Transverse colon (tissue), 4 donors: ENCODE measurements at places on chromosomes 4 and X. TPM values are rescaled to one million over a fixed set of nuclear protein-coding genes. Genes with fewer than 3 reads are reported as not detected.

- no peak overlapping the region for H3K4me3 ChIP-seq
- DNase-seq = no peak
- H3K4me1 ChIP-seq = no peaks in the 10 kb centered on the region
- H3K36me3 ChIP-seq = no peaks in the 10 kb centered on the region
- no peak overlapping the region for H3K27ac ChIP-seq
- H3K27me3 ChIP-seq = no peaks in the 10 kb centered on the region
Observed at GRCh38 chr4:90130076-90130475, 2.9 kb downstream of the CCSER1 start.

DNA sequence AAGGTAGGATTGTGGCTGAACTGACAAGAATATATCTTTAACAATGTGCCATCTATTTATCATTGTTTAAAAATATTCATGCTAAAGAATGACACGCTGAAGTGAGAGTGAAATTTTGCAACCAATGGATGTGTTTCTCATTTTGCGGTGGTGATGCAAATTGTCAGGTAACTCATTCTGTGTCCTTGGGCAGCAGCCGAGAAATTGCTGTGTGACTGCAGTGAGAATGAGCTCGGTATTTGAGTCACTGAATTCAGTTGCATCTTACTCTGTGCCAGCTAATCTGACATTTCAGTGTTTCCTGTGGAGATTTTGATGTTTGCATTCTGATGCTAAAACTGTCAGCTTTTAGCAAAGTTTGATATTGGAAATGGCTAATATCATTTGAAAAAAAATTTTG, 28.1 kb downstream of the MCUB start:
- no peak overlapping the region for H3K4me3 ChIP-seq
- H3K4me1 ChIP-seq = no peaks in the 10 kb centered on the region
- DNase-seq = no peak
- no peaks in the 10 kb centered on the region for H3K36me3 ChIP-seq
- H3K27ac ChIP-seq = no peak overlapping the region

DNA sequence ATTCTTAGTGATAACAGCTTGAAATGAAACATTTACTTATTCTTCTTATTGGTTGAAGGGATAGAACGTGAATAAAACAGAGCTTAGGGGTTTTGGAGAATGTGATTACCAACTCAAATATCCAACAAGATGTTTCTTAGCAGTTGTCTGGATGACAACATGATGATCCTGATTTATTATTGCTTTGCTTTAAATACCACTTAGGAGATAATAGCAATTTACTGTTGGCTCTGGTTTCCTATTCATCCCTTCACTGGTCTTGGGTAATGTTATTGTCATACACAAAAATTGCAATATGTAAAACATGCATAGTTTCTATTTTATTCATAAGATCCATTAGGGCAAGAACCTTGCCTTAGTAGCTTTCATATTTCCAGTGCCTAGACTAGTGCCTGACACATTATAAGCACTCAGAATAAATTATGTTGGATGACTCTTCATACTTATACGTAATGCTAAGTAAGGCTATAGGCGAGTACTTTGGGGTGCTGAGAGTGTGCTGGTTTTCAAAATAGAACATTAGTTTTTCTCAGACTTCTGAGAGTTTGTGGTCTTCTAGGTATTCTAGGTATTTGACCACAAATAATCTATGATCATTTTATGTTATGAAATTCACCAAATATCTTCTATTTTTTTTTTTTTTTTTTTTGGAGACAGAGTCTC, 58.6 kb upstream of the PGRMC2 start:
- no peaks in the 10 kb centered on the region for H3K27me3 ChIP-seq
- DNase-seq = no peak
- H3K27ac ChIP-seq = no peak overlapping the region
- no peaks in the 10 kb centered on the region for H3K4me1 ChIP-seq

Gene NR3C2
- 129 TPM for total RNA-seq

Gene NHSL2
- total RNA-seq = 3.5 TPM

DNA sequence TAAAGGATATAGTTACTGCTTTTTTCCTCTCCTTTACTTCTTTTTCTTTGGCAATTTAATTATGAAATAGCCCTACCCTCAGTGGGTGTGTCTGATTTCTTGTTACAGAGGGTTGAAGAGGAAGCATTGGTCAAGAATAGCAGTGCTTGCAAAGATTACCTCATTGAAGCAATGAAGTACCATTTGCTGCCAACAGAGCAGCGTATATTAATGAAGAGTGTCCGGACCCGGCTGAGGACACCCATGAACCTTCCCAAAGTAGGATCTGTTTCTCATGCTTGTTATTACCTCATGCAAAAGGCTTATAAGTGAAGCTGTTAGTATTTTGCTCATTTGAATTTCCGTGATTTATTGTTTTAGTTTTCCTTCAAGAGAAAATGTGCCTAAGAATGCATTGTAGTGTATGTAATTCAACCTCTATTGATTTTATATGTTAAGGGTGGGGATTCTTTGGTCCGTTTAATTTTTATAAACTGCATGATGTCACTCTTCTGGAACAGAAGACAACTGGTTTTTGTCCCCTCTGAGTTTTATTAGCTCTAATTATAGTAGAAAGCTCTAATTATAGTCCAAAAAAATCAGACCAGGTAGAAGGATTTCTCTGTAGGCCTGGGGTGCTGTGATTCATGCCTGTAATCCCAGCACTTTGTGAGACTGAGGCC, 27.9 kb upstream of the MSMO1 start:
- H3K4me3 ChIP-seq = no peak overlapping the region
- no peaks in the 10 kb centered on the region for H3K36me3 ChIP-seq

GRCh38 chrX:55326985-55327384, 62.3 kb upstream of the PAGE3 start:
- H3K4me3 ChIP-seq = no peak overlapping the region
- H3K27ac ChIP-seq = peak overlapping the region; percentile 32
- peak; percentile 11 for DNase-seq

Gene MAGEE1
- total RNA-seq = 0.64 TPM

Gene CXorf51A
- total RNA-seq = not detected

Gene GAB1
- 72.7 TPM for total RNA-seq

Gene TMEM164
- total RNA-seq = 19.5 TPM

Gene UGT2B11
- total RNA-seq = not detected

DNA sequence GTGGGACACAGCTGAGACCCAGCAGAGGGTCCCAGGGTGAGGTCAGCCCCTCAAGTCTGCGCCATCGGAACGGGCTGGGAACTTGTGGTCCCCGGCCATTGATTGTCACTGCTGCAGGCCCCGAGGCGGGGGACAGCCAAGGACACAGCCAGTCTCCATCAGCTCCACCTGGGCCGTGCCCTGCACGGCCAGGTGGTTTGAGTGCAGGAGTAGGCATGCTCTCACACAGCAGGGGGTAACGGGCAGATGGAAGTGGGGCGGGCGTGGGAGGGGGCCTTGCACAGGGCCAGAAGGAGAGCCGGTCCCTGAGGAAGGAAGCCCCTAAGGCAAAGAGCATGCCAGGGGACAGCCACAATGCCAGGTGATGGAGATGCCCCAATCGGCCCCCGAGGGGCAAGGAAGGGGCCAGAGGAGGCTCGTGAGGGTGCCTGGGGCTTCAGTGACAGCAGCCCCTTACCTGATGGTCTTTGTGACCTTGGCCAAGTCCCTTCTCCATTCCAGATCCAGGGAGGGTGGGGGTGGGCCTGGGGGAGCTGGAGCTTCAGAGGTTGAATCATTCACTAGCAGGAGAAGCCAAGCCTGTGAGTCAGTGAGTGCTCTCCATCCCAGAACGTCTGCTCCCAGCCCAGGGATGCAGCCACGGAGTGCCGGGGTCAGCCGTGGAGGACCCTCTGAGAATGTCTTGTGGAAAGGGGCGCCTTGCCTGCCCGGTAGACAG, 2.3 kb downstream of the ATP2B3 start:
- no peaks in the 10 kb centered on the region for H3K4me1 ChIP-seq
- no peaks in the 10 kb centered on the region for H3K36me3 ChIP-seq
- DNase-seq = no peak
- peaks cover 38% of the 10 kb centered on the region for H3K27me3 ChIP-seq

Gene PDCL2
- not detected for total RNA-seq

Gene ZDHHC15
- 0.48 TPM for total RNA-seq

- DNase-seq = peak; percentile 11
- no peaks in the 10 kb centered on the region for H3K36me3 ChIP-seq
- peaks cover 19% of the 10 kb centered on the region for H3K27me3 ChIP-seq
- peak overlapping the region; percentile 72 for H3K4me3 ChIP-seq
- peaks cover 11% of the 10 kb centered on the region for H3K4me1 ChIP-seq
- H3K27ac ChIP-seq = peak overlapping the region; percentile 94
Observed at GRCh38 chr4:170025523-170026252, 507 bp downstream of the MFAP3L start.

DNA sequence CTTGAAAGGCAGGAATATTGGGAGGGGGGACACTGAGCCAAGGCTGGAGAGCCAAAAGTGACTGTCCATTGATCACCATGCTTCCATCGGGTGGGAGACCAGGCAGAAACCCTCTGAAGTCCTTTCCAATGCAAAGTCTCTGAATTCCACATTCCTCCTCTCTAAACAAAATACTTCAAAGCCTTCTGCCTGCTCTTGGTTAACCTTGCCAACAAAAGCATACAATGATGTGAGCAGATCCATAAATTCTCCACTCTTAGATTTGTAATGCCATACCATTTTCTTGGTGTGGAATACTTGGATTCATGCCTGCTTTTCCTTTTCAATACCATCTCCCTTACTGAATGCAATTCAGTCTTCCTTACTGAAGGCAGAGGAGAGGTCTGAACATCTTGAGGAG, 74.1 kb upstream of the FAM9B start:
- no peak overlapping the region for H3K4me3 ChIP-seq
- no peaks in the 10 kb centered on the region for H3K27me3 ChIP-seq
- no peak overlapping the region for H3K27ac ChIP-seq
- no peak for DNase-seq

- DNase-seq = no peak
- no peaks in the 10 kb centered on the region for H3K27me3 ChIP-seq
- peak overlapping the region; percentile 25 for H3K27ac ChIP-seq
- H3K4me3 ChIP-seq = no peak overlapping the region
- H3K36me3 ChIP-seq = no peaks in the 10 kb centered on the region
Observed at GRCh38 chr4:25330905-25331808, 18.6 kb downstream of the ZCCHC4 start.

- DNase-seq = no peak
- H3K36me3 ChIP-seq = no peaks in the 10 kb centered on the region
- H3K27ac ChIP-seq = no peak overlapping the region
- no peaks in the 10 kb centered on the region for H3K27me3 ChIP-seq
Observed at GRCh38 chr4:16807355-16807754, 91.1 kb downstream of the LDB2 start.

Gene CC2D2A
- 11.9 TPM for total RNA-seq

DNA sequence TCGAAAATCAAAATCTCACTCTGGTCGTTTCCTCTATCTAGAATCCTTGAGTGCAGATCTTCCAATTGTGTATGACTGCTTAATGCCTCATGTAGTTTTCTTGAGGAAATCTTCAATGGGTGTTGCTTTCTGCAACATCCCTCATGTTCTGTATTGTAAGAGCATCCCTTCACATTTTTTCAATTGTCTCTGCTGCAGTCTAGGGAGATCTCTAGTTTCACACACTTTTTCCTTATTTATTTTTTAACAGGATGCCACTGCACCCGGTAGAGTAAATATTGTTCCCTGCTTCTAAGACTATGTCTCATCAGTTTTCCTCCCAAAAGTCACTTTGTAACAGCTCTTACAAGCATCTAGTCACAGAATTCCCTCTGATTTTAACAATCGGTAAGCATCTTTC, 50.3 kb downstream of the UGT2B4 start:
- no peaks in the 10 kb centered on the region for H3K27me3 ChIP-seq
- no peak overlapping the region for H3K4me3 ChIP-seq
- no peak overlapping the region for H3K27ac ChIP-seq
- H3K36me3 ChIP-seq = no peaks in the 10 kb centered on the region

- no peaks in the 10 kb centered on the region for H3K4me1 ChIP-seq
- no peak for DNase-seq
- no peak overlapping the region for H3K27ac ChIP-seq
- H3K27me3 ChIP-seq = no peaks in the 10 kb centered on the region
- H3K36me3 ChIP-seq = no peaks in the 10 kb centered on the region
- no peak overlapping the region for H3K4me3 ChIP-seq
Observed at GRCh38 chr4:134326866-134327265, 125.3 kb upstream of the PABPC4L start.

Gene REPS2
- total RNA-seq = 37.0 TPM

Gene TLR1
- total RNA-seq = 4.4 TPM

Gene COL25A1
- total RNA-seq = 0.32 TPM

DNA sequence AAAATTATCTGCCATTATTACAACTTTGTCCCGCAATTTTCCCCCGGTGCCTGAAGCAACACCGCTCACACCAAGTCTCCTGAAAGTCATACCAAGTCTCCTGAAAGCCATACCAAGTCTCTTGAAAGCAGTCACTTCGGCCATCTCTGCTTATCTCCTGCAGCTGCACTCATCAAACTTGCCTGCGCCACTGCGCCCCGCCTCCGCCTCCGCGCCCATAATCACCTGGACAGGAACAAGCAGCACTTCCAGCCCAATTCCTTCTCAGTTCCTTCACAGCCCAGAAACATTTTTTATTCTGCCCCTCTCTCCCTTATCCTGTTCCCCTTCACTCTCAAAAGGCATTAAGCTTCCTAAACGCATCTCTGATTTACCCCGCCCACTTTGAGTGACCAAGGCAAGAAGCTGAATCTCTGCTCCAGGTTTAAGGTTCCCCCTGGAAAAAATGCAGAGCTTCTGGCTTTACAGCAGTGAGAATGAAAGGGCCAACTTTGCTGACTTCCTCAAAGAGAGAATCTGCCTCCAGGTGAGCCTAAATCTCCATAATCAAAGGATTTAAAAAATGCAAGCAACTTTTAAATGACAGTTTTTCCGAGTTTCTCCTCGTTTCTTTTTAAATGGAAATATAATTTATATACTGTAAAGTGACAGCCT, 7.7 kb downstream of the GPR50 start:
- peaks cover 3% of the 10 kb centered on the region for H3K27me3 ChIP-seq
- no peak overlapping the region for H3K4me3 ChIP-seq
- no peak for DNase-seq
- no peaks in the 10 kb centered on the region for H3K4me1 ChIP-seq
- H3K36me3 ChIP-seq = no peaks in the 10 kb centered on the region

DNA sequence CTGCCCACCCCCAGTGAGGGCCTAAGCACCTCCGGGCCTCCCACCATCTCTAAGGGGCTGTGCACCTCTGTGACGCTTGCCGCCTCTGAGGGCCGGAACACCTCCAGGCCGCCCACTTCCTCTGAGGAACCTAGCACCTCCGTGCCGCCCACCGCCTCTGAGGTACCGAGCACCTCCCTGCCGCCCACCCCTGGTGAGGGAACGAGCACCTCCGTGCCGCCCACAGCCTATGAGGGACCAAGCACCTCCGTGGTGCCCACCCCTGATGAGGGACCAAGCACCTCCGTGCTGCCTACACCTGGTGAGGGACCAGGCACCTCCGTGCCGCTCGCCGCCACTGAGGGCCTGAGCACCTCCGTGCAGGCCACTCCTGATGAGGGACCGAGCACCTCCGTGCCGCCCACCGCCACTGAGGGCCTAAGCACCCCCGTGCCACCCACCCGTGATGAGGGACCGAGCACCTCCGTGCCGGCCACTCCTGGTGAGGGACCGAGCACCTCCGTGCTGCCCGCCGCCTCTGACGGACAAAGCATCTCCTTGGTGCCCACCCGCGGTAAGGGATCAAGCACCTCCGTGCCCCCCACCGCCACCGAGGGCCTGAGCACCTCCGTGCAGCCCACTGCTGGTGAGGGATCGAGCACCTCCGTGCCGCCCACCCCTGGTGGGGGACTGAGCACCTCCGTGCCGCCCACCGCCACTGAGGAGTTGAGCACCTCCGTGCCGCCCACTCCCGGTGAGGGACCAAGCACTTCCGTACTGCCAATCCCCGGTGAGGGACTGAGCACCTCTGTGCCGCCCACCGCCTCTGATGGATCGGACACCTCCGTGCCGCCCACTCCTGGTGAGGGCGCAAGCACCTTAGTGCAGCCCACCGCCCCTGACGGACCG, 977 bp downstream of the MAGEE1 start:
- peak; percentile 14 for DNase-seq
- peak overlapping the region; percentile 46 for H3K4me3 ChIP-seq
- H3K36me3 ChIP-seq = no peaks in the 10 kb centered on the region
- H3K27me3 ChIP-seq = no peaks in the 10 kb centered on the region
- H3K4me1 ChIP-seq = peaks cover 8% of the 10 kb centered on the region
